ENCODE measurements at places on chromosomes 16 and 17.

- no peak for DNase-seq
Observed at GRCh38 chr16:74723256-74723655, 22.6 kb upstream of the MLKL start.

DNA sequence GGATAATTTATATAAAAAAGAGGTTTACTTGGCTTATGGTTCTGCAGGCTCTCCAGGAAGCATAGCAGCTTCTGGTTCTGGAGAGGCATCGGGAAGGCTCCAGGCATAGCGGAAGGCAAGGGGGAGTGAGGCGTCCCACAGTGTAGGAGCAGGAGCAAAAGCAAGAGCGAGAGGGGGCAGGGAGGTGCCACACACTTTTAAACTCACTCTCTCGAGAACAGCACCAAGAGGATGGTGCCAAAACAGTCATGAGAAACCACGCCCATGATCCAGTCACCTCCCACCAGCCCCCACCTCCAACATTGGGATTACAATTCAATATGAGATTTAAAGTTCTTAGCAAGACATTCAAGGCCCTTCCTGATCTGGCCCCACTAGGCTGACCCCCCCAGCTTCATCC, 50.0 kb upstream of the LGALS9 start:
- no peak for DNase-seq

DNA sequence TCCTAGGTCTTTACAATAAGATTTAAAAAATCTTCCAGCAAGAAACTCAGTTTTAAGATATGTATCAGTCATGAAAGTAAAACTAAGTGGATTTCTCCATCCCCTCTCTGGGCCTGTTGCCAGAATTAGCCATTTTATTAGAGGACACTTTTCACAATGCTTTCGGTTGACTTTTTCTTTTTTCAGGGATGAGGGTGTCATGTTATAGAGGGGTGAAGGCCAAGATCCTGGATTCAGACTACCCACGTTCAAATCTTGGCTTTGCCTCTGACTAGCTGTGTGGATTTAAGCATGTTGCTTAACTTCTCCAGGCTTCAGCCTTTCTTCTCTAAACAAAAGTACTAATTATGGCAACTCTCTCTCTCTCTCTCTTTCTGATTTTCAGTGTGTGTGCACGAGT, 111.7 kb upstream of the COX10 start:
- DNase-seq: no peak

GRCh38 chr17:50356892-50357510, 11.1 kb downstream of the XYLT2 start:
- no peak for DNase-seq

DNA sequence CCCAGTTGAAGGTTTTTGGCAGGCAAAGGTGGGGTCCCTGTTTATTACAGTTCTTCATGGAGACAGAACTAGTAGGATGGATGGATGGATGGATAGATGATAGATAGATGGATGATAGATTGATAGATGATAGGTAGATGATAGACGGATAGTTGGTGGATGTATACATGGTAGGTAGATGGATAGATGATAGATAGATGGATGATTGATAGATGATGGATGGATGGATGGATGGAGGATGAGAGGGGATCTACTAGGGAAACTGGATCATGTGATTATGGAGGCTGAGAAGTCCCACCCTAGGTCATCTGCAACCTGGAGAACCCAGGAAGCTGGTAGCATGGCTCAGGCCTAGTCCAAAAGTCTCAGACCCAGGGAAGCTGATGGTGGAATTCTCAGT, 88.6 kb downstream of the ABCC1 start:
- no peak for DNase-seq

- no peak for DNase-seq
Observed at GRCh38 chr16:77963185-77964044, 58.9 kb upstream of the CLEC3A start.

DNA sequence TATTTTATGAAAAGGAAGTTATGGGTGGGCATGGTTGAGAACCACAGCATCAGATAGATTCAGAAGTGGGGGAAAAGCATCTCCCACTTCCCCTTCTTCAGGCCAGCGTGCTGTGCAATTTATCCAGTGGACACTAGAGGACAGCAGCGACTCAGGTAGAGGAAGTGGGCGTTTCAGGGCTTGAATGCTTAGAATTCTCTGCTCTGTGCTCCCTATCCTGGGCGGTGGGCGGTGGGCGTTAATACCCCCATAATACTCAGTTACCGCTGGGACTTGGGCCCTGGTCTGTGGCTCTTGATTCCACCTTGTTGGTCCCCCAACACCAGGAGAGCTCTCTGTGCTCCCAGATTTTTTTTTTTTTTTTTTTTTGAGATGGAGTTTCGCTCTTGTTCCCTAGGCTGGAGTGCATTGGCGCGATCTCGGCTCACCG, 3.7 kb upstream of the LYZL6 start:
- peak; percentile 4 for DNase-seq
